Choroid plexus epithelial cell (primary cell): ENCODE measurements at places on chromosomes 6 and 20.
A peak's percentile ranks its signal among the peaks of the same experiment; 100 is the strongest.

- DNase-seq: no peak
Measured at GRCh38 chr6:133040803-133041419, 200.2 kb upstream of the EYA4 start.

- peak; percentile 67 for DNase-seq
Measured at GRCh38 chr6:167550941-167551627, 226.2 kb downstream of the TTLL2 start.

GRCh38 chr6:138692978-138693909, 80.3 kb upstream of the CCDC28A start:
- peak; percentile 74 for DNase-seq

DNA sequence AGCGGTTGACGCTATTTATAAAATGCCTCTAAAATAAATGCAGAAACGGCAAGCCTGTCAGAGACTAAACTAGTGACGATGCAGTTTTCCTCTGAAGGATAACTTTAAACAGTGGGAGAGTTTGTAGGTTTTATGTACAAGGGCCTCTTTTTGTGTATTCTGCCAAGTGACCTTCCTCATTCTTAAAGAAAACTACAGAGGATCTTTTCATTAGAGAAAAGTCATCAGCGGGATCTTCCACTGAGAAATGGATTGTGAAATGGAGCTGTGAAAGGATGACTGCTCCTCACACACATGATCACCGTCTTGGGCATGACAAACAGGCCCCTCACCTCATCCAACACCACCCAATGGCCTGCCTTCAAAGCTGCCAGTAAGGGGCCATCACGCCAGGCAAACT, 89.0 kb upstream of the LYRM2 start:
- no peak for DNase-seq

GRCh38 chr6:124994648-124995047, 32.4 kb downstream of the RNF217 start:
- DNase-seq: no peak
